GM04503 (cell line): ENCODE measurements at places on chromosomes 2 and 18.

DNA sequence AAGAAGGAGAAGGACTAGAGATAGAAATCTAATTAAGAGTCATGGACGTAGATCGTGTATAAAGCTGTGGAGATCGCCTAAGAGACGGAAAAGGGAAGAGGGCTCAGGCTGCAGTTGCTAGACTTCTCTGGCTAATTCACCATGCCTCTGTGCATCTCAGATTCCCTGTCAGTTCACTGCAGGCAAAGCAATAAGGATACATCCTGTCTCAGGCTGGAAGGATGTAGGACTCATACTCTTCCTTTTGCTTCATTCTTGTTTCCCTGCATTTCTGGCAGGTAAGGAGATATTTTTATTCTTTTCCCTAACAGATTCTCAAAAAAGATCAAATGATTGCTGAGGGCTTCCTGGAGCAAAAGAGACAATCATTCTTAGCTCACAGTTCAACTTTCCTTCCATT, 112.5 kb downstream of the AP1S3 start:
- DNase-seq = no peak

DNA sequence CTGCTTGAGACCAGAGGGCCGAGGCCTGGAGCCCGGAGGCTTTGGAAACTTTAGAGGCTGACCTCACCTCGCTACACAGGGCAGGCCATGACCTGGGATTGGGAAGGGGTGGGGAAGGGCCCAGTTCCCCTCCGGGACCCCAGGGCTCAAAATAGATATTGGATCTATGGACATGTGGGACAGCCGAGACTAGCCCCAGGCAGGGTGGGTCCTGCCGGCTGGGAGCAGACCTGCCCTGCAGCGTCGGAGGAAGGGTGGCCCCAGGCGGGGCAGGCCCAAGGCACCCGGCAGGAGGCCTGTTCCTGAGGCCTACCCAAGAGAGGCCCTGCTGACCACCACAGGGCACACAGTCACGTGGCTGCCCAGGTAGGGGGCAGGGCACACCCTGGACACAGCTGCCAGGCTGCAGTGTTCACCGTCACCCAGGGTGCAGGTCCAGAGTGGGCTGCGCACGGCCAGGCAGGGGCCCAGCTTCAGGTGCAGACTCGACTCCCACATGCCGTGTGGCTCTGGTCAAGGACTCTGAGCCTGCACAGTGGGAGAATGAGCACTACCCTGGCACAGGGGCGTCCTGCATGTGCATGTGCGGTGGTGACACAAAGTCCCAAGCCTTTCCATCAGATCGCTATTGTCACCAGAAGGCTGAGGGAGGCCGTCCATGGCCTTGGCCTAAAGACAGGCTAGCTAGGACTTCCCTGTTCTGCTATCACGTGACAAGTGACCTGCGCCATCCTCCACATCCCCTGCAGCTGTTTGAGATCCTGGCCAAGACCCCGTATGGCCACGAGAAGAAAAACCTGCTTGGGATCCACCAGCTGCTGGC, 13.2 kb downstream of the ANO7 start:
- DNase-seq = no peak

GRCh38 chr2:53865962-53866361, 6.2 kb upstream of the GPR75 start:
- no peak for DNase-seq

- no peak for DNase-seq
Observed at GRCh38 chr2:28588292-28588670, 92.4 kb downstream of the PLB1 start.

- no peak for DNase-seq
Observed at GRCh38 chr2:64173156-64174135, 29.2 kb upstream of the PELI1 start.

DNA sequence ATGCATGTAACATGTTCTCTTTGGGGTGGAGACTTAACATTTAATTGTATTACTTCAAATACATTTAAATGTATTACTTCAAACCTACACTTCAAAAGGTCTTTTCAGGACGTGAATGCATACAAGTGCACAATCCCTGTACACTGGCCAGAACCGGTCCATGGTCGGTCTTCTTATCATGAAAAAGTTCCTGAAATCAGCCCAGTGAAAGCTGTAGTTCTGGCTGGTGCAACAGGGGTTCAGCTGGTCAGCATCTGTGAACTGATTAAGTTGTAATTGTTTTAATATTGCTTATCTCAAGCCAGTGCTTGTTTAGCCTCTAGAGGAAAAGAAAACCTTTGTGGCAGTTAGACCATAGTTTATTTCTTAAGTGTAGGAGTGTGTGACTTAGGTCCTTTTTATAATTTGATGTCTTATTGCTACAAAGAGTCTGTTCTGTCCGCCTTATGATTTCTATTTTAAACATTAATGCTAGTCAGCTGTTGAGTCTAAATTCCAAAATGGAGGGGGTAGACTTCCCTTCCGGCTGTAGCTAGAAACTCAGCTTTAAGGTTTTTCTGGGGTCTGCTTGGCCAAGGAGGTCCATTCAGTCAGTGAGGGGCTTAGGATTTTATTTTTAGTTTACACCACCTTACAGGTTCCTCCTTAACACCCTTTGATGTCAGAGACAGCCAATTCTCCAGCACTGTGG, 768 bp upstream of the CYBRD1 start:
- no peak for DNase-seq

GRCh38 chr2:112664689-112665088, 18.9 kb downstream of the SLC20A1 start:
- DNase-seq = no peak

- no peak for DNase-seq
Observed at GRCh38 chr2:222280795-222281194, 18.0 kb downstream of the PAX3 start.

GRCh38 chr2:214740867-214741395, 68.6 kb downstream of the BARD1 start:
- DNase-seq = no peak

- DNase-seq = no peak
Observed at GRCh38 chr2:238295144-238296112, 7.0 kb upstream of the PER2 start.

GRCh38 chr2:75458201-75458600, 102.5 kb downstream of the EVA1A start:
- no peak for DNase-seq

DNA sequence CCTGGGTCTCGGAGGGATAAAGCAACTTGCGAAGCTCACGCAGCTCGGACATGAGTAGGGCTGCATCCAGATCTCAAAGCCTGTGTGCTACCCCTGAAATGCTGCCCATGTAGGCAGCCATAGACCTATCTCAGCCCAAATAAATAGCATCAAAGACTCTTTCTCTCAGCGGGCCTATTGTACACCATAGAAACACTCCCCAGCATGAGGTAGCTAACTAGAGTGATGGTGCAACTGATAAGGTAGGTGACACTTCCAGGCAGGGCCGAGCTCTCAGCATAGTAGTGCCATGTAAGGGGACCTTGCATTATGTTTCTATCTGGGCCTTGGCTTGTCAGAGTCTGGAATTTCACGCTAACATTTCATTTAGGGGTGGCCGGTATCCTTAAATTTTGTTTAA, 52.4 kb downstream of the RABL2A start:
- DNase-seq = no peak

GRCh38 chr2:57111531-57111930, 927.7 kb downstream of the CCDC85A start:
- DNase-seq = no peak

- DNase-seq = no peak
Observed at GRCh38 chr18:27110319-27110718, 74.8 kb downstream of the CHST9 start.

DNA sequence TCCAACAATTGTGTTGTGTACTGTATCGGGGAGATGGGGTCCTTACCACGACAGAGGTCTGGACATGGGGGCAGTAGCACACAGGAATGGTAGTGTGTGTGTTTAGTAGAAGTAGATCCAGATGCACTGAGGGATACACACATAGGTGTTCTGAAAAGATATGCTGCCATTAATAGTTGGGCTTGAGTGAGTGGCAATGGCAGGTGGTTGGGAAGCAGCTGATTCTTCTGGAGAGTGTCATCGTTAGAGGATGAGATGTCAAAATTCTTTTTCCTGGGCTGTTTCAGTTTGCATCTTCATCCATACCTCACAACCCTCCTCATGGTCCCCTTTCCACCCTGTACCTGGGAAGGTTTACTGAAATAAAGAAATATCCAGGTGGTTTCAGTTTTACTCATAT, 66.6 kb downstream of the UGGT1 start:
- no peak for DNase-seq

GRCh38 chr2:211836409-211836808, 702.2 kb downstream of the ERBB4 start:
- DNase-seq = no peak

DNA sequence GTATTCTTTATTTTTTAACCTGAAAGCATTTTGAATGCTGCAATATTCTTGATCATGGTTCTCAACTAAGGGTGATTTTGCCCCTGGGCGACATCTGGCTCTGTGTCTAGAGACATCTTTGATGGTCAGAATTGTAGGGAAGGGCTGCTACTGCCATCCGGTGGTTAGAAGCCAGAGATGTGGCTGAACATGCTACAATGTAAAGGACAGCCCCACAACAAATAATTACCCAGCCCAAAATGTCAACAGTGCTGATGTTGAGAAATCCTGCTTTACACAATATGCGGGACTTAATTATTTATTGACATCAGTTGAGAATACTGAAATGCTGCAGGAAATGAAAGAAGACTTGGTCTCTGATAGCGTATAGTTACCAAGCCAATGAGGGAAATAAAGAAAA, 37.5 kb upstream of the SERPINB2 start:
- no peak for DNase-seq

GRCh38 chr18:34661464-34662087, 48.5 kb upstream of the DTNA start:
- DNase-seq = no peak

GRCh38 chr2:98572676-98573075, 35.6 kb downstream of the COA5 start:
- DNase-seq = no peak

GRCh38 chr18:55097456-55098170, 138.4 kb upstream of the CCDC68 start:
- DNase-seq = peak; percentile 55

- no peak for DNase-seq
Observed at GRCh38 chr2:83168377-83168776, 1290.7 kb downstream of the SUCLG1 start.

- DNase-seq = no peak
Observed at GRCh38 chr2:194564422-194564821, 1092.6 kb upstream of the SLC39A10 start.

DNA sequence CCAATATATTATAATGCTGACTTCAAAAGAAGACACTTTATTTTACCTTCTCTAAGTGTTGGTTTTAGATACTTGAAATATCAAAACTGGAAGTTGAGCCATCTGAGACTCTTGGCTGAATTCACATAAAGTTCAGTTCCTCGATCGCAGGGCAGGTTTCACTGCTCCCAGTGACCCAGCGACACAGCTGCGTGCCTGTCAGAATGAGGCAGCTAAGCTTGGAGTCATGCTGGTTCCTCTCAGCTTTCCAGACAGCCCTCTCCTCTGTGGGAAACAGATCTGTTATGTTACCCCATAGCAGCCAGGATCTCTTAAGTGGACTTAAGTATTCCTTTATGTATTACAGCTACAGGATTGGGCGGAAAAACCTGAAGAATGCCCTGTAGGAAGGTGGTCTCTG, 142.8 kb upstream of the ALPP start:
- DNase-seq = no peak

GRCh38 chr2:75788902-75789301, 78.2 kb upstream of the GCFC2 start:
- DNase-seq = no peak

DNA sequence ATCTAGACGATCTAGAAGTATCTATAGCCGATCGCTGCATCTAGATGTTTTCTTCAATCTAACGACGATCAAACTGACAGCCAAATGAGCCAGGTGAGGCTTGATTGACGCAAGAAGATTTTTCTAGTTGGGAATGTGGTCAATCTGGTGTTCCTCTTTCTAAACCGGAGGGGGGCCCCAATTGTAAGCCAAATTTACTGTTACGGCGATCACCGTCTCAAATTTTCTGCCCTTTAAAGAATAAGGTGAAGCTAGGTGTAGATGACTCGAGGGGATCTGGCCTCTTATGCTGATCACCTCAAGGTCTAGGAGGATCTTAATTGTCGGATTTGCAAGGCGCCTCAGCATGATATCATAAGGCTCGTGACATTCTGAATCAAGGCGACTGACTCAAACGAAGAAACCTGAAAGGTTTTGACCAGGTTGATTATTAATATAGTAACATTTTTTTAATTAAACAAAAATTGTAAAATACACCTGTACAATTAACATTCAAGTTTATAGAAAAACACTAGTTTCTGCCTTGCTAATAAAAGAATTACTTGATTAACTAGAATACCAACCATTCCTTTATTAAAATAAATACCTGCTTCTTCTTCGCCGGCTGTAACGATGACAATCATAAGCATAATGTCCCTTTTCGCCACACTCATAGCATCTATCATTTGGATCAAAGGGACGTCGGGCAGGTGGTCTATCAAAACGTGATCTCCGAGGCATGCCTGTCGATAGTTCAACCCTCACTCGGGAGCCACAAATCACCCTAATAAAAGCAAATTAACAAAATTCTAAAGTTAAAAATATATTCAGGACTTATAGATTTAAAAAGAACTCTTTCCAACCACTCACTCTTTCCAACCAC, 2.0 kb downstream of the SRSF7 start:
- no peak for DNase-seq

GRCh38 chr2:222318712-222319585, 20.2 kb upstream of the PAX3 start:
- DNase-seq = no peak

GRCh38 chr2:1795261-1796231, 51.2 kb upstream of the PXDN start:
- peak; percentile 55 for DNase-seq

- no peak for DNase-seq
Observed at GRCh38 chr2:156323754-156324153, 8.8 kb downstream of the NR4A2 start.

DNA sequence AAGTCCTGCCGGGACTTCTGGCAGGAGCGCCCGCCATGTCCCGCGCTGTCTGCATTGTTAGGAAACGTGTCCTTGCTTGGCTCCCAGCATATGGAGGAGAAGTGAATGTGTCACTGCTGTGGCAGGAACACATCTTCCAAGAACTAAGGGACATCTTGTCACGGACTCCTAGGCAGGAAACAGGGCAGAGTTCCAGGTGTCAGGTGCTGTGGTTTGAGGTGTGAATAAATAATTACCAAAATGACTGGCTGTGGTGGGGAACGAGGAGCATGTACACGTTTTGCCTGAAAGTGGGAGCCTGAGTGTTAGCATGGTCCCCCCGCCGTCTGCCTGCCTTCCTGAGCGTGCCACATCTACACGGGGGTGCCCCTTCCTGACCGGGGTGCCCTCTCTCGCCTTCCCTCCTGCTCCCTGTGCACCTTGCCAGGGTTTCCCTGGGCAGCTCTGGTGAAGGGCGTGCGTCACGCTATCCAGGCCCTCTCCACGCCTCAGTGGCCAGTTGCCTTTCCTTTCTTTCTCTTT, 237.5 kb downstream of the LDLRAD4 start:
- DNase-seq = no peak

- no peak for DNase-seq
Observed at GRCh38 chr2:67792681-67793091, 270.1 kb downstream of the C1D start.

GRCh38 chr2:126990200-126990599, 91.5 kb downstream of the TEX51 start:
- no peak for DNase-seq
